ENCODE measurements at places on chromosomes 6 and 20.

GRCh38 chr20:2873747-2874041 is 413 bp downstream of the PTPRA start:
- peak; percentile 39 for DNase-seq

GRCh38 chr20:1822564-1823449 is 72.4 kb upstream of the SIRPA start:
- DNase-seq, result no peak

GRCh38 chr6:163862701-163863100 is 448.2 kb downstream of the QKI start:
- no peak for DNase-seq

DNA sequence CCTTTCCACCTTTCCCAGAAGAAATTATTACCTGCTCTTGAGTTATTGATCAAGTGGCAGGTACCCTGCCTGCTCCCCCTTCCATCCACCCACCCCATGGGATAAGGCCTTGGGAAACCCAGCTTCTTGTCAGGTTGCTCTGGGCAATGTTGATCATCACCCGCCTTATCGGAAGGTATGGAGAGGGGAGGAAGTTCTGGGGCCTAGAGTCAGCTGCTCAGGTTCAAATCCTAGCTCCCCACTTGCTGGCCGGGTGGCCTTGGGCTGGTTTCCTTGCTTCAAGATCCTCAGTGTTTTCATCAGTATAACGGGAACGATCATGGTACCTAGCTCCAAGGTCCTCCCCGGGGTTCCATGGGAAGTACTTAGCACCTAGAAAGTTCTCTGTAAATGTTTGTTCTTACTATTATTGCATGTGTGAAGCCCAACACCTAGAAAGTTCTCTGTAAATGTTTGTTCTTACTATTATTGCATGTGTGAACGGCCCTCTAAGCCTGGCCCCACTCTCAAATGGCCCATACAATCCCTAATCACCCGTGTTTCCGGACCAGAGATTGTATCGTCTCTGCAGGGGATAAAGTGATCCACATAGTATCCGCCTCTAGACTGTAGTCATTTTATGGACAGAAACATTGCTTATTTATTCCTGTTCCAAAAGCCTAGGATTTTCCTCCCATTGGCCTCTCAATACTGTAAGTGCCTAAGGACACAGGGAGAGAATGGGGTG is 1.1 kb upstream of the PREX1 start:
- no peak for DNase-seq

- no peak for DNase-seq
Measured at GRCh38 chr6:98944598-98945081, 3.1 kb downstream of the FBXL4 start.

GRCh38 chr6:72406517-72406916 is 215.3 kb upstream of the KCNQ5 start:
- DNase-seq, result no peak

GRCh38 chr6:27280064-27280539 is 32.0 kb downstream of the POM121L2 start:
- no peak for DNase-seq

DNA sequence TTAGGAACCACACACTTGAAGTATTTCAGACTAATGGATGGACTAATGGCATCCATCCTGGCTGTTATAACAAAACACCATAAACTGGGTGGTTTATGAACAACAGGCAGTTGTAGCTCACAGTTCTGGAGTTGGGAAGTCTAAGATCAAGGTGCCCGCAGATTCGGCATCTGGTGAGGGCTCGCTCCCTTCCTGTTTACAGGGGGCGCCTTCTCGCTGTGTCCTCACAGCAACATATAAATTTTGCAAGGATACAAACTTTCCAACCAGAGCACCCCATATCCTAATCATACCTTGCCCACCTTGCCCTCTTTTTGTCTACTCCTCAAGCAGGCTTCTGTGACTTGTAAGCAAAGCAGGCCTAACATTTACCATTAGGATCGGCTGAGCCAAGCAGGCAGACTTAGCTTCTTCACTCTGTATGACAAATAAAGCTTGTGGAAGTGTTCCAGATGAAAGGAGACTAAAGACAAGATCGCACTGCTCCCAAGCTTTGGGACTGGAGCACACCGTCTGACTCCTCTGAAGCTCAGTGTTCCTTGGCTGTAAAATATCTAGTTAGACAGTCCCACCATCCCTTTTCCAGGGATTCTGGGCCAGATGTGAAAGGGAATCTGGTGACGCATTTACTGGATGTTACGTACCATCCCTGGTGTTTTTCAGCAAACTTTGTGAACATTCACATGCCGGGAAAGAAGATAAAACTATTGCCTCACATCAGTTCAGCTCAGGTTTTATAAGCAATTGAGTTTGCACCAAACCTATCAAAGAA is 34.9 kb downstream of the GFOD1 start:
- DNase-seq, result no peak

DNA sequence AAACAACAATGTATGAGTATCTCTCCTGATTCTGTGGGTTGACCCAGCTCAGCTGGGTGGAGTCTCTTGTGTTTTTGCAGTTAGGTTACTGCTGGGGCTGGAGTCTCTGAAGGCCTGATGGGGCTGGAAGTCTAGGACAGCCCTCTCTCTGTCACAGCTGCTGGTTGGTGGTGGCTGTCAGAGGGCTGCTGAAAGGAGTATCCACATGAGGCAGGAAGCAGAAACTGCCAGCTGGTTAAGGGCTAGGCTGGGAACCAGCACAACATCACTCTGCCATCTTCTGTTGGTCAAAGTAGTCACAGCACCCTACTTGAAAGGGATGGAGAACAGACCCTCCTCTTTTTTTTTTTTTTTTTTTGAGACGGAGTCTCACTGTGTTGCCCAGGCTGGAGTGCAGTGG is 10.0 kb upstream of the PACSIN1 start:
- no peak for DNase-seq

GRCh38 chr20:46071573-46071972 is 18.2 kb downstream of the NCOA5 start:
- no peak for DNase-seq

GRCh38 chr20:51412951-51413481 is 129.5 kb downstream of the NFATC2 start:
- no peak for DNase-seq

DNA sequence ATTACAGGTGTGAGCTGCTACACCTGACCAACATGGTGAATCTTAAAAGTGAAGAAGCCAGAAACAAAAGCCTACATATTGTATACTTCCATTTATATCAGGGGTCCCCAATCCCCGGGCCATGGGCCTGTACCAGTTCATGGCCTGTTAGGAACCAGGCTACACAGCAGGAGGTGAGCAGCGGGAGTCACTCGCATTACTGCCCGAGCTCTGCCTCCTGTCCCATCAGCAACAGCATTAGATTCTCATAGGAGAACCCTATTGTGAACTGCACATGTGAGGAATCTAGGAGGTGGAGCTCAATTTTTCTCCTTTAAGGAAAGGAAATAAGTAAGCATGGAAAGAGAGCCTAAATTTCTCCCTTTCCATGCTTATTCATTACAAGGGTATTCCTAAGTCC is 21.7 kb downstream of the CSNK2A1 start:
- DNase-seq, result no peak

GRCh38 chr20:58140787-58141425 is 87.5 kb downstream of the ANKRD60 start:
- no peak for DNase-seq

DNA sequence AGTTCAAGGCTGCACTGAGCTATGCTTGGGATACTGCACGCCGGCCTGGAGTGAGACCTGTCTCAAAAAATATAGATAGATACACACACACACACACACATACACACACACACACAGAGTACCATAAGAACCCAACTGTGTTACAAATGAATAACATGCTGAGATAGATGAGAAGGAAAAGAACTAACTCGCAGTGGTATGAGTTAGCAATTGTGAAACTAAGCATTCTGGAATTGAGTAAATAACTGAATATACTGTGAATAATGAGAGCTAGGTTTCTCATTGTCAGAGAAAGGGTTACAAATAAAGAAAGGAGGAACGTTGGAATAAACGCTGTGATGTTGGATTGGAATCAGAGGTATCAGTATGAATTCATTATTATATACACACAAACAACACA is 14.6 kb upstream of the FAXC start:
- no peak for DNase-seq

DNA sequence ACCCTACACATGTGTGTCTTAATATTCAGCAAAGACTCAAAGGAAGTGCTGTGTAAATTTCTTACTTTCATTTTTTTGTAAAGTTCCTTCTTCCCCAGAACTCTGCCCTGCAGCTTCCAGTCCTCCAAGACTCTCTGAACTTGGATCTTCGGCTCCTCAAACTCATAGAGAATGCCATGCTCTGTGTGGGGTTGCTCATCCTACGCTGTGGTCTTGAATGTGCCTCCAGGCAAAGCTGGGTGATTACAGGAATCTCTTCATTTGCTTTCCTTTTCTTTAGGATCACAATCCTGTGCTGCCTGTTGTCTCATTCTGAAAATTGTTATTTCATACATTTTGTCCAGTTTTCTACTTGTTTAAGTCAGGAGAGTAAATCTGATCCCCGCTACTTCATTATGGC is 14.5 kb upstream of the CDC5L start:
- DNase-seq, result no peak

DNA sequence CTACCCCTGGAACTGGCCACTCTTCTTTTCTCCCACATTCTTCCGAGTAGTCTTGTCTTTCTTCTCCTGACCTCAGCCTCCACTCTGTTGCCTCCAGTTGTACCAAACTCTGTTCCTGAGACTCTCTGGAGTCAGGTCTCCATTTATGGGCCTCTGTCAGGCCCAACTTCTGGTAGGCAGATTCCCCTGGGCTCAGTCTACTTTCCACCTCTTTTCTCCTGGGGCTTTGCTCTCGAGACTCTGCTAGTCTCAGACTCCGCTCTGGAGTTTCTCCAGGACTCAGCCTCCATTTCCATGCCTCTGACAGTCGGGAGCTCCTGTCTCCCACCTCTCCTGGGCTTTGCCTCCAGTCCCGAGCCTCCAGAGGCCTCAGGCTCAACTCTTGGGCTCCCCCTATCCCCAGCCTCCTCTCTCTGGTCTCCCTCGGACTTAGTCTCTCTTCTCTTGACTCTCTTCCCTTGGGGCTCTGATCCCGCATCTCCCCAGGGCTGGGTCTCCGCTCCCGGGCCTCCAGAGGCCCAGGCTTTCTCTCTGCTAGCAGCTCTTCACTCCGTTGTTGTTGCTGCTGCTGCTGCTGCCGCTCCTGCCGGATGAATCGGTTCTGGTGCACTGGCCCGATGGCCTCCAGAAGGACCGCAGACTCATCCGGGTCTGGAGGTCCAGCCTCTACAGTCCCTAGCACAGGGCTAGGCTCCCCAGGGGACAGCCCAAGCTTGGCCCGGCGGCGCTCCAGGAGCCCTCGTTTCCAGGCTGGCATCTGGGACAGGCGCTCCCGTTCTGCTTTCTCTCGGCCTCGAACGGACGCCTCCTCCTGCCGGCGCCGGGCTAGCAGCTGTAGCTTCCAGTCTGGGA is 1.1 kb downstream of the PPP1R18 start:
- no peak for DNase-seq

GRCh38 chr6:68740828-68741500 is 105.9 kb downstream of the ADGRB3 start:
- DNase-seq, result no peak

- DNase-seq, result no peak
Measured at GRCh38 chr6:166977621-166978525, 21.3 kb upstream of the CEP43 start.

All from stimulated activated CD8-positive, alpha-beta memory T cell treated with anti-CD3 and anti-CD28 coated beads, Interleukin-2, amount 100 ng/mL, for 1 hour (primary cell).